Activated CD4-positive, alpha-beta T cell treated with anti-CD3 and anti-CD28 coated beads, Interleukin-2, amount 50 U/mL, for 16 hours (primary cell): ENCODE measurements at places on chromosomes 2 and 18.

DNA sequence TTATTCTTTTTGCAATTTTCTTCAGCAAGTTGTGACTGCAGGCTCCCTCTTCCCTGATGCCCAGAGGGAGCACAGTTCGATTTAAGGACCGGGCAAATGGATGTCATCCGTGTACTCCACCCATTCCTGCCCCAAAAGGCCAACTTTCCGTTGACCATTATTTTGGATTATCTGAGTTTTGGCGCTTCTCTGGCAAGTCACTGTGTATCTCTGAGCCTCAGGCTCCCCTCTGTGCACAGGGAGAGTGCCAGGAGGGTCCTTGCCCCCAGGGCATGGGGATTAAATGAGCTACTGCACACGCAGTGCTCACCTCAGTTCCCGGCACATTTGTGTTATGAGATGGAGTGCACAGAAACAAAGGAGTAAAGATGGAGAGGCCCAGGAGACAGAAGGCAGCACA is 41.4 kb upstream of the HDAC4 start:
- DNase-seq, result no peak

GRCh38 chr2:191217580-191217979 is 27.6 kb upstream of the MYO1B start:
- no peak for DNase-seq

- DNase-seq, result no peak
Observed at GRCh38 chr2:141522702-141523101, 608.1 kb downstream of the LRP1B start.

DNA sequence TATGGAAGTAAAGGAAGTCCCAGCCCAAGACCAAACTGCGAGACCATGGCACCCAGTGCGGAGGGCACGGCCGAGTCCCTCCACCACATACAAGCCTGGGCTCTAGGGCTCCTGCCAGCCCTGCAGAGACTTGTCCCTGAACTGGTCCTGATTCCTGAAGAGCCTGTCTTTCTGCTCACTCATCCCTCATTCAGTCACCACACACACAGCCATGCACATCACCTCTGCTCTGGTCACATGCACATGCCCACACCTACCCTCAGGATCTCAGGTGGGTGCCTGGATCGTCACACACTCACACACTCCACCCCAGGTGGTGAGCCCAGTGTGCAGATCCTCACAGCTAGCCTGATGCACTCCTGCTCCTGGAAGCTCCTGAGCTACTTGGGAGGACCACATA is 71.4 kb upstream of the LAPTM4A start:
- DNase-seq, result no peak

DNA sequence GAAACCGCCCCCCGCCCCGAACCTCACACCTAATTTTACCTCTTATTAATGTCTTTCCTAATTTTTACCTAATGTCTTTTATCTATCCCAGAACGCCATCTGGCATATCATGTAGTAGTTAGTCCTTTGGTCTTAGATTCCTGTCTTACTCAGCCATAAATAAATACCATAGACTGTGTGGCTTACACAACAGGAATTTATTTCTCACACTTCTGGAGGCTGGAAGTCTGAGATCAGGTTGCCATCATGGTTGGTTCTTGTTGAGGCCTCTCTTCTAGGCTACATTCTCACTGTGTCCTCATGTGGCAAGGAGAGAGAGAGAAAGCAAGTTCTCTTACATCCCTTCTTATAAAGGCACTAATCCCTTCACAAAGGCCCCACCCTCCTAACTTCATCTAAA is 46.8 kb downstream of the RHBDD1 start:
- DNase-seq, result no peak

DNA sequence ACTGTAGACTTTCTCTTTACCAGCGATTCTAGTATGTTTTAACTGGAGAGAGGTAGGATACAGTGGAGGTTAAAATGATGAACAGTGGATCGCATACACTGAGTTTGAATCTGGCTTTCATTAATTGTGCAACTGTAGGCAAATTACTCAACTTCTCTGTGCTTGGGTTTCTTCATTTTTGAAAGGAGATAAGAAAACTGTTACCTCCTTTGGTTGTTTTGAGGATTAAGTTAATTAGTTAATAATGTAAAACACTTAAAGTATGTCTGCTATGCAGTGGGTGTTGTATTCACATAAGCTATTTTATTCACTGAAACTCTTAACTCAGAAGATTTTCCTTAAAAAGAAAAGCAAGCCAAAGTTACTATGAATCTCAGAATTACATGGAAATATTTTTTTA is 111.8 kb upstream of the CYP20A1 start:
- DNase-seq, result no peak

DNA sequence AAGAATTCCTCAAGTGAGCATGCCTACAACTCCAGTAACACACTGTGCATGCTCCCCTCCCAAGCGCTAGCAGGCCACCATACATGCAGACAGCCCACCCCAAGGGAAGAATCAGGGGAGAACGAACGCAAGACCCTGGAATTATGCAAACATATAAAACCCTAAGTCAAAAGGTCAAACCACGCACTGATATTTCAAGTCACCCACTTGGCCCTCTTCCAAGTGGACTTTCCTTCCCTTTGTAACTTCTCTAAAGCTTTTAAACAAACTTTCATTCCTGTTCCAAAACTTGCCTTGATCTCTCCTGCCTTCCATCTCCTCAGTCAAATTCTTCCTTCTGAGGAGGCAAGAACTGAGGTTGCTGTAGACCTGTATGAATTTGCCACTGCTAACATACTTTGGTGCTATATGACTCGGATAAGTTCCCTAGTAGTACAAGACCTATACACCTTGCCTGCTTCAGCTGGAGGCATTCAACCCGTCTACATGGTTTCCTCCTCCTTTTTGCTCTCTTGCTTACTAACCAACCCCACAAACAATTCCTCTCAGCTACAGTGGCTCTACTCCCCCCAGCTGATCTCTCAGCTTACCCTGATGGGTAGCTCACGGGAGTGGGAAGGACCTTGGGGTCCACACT is 11.1 kb upstream of the RPIA start:
- no peak for DNase-seq

DNA sequence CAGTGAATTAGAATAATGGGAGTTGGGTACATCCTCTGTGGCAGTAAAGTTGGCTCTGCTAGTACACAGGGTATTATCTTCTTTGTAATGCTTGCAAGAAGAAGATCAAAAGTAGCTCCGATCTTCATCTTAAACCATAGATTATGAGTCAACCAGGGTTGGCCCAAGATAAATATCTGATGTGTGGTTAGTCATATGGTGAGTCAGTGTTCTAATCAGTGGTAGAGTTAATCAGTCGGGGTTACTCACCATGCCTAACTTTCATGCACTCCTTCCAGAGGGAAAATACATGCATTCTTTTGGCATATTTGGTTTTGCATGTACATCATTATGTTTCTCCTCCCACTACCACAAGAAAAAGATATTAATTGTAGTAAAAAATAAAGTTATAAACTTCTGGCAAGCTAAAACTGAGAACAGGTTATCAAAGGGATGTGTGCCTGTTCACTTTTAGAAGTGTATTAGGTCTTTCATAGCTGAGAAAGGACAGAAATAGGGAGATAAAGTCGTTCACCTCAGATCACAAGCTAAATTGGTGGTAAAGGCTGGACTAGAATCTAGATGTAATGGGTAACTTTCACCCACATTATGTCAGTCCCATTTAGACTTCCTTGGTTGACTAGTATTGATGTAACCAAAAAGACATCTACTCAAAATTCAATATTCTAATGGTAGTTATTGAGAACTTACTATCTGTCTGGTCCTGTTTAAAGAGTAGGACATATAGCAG is 684.4 kb downstream of the IRS1 start:
- peak; percentile 24 for DNase-seq

DNA sequence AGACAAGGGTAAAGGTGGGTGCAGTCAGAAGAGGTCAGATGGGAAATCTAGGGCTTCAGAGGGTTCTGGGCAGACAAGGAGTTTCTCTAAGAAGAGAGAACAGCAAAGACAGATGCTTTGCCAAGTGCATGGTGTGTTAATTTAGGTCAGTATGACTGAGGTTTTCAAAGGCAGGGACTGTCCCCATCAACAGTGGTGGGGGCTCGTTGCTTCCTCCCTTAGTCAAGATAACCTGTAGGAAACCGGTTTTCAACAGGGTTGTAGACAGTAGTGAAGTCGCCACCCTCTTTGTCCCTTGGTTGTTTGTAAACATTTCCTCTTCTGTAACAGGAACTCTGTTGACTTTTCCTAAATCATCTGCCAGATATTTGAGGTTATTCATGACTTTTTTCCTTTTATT is 11.6 kb downstream of the RAB12 start:
- no peak for DNase-seq

DNA sequence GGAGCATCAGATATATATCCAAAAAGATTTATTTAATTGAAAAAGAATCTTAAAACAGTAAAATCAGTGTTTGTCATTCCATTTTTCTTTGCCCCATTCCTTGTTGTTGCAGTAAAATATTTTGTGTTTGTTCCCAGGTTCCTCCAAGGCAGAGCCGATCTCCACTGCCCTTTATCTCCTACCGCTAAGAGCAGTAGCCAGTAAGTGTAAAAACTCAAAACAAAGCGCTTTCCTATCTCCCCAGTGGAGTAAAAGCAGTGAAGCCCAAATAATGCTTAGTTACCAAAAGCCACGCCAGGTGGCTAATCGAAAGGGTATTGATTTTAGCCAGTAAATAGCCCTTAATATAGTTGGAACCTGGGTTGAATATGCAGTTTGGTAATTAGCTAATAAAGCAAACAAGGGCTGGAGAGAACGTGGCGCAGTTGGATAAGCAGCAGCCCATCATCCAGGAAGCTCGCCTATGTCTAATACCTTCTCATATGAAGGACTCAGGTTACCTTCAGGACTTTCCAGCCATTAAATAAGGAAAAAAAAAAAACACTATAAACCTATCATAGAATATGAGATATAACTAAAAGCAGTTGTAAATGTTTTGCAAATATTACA is 12.4 kb upstream of the GPD2 start:
- DNase-seq, result no peak

DNA sequence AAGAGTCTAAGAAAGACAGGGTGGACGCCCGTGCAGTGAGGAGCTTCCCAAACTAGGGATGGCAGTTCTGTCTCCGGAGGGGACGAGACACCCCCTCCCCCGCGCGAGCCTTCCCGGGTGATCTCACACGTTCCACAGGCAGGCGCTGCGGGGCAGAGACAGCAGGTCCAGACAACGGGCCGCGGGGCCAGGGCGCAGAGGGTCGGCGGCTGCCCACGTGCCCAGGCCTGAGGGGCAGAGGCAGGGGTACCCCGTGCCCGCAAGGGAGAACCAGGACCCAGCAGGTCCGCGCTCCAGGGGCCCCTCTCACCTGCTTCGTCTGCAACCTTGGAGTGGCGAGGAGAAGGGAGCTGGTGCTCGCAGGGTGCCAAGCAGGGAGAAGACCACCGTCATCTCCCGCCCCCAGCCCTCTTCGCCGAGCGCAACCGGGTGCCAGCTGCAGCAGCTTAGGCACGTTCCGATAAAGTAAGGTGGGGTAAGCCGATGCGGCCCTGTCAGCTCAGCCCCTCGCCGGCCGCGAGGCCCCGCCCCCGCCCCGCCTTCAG is at the start of gene GPR155:
TSS of gene GPR155 (minus strand) at position 467 of the 545 bp plus-strand sequence. CDS start 5,073 bp downstream, outside the sequence.
- DNase-seq, result peak; percentile 35

DNA sequence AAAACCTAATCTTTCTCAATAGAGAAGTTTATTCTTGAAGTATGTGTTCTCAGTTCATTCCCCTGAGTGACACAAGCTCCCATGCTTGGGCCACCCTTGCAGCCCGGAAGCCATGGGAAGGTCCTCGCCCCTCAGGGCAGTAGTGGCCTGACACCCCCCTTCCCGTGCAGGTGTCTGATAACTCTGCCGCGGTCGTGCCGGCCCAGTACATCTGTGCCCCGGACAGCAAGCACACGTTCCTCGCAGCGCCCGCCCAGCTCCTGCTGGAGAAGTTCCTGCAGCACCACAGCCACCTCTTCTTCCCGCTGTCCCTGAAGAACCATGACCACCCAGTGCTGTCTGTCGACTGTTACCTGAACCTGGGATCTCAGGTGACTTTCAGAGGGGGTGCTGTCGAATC is 32.4 kb downstream of the NTSR2 start:
- no peak for DNase-seq

DNA sequence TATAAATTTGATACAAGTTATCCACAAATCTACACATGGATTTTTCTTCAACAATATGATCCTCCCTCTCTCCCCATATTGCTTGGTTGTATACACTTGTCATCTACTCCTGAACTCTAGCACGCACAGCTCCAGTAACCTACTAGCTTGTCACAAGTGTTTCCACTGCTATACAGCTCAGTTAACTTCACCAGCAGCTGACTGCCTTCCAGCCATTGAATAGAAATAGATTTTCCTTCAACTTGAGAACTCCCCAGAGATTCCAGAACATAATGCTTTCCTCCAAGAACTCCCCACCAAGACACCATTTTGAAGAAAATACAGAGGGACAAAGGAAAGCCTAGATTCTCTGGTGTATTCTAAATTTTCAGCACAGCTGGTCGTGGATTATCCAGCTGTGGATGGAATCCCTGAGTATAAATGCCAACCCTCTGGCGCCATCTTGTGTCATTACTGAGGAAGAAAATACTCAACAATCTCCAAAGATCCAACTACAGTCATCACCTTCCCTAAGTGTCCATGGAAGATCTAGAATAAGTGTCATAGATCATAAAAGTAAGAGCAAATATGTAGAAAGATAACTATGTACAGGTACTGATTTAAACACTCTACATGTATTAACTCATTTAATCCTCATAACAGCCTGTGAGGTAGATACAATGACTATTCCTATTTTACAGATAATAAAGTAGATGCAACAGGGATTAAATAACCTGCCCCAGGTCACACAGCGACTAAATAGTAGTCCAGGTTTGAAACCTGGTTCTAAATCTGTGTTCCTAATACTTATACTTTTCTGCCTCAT is 156.7 kb downstream of the ARHGAP28 start:
- peak; percentile 29 for DNase-seq

- no peak for DNase-seq
Observed at GRCh38 chr2:94994063-94994913, 31.2 kb upstream of the MAL start.

DNA sequence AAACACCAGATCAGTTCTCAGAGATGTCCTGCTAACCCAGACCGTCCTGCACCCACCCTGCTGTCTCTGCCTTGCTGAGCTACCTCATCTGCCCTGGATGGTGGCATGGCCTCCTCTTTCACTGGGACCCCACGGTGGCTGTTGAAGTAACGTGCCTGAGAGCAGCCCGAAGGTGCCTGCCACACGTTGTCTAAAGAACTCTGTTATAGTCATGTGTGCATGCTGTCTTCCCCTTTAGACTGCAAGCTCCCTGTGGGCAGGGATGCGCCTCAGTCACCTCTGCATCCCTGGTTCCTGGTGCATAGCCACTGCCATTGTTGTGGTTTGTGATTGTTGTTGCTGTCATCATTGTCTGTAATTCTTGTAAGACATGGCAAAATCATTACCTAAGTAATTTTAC is 235.9 kb downstream of the EIPR1 start:
- no peak for DNase-seq

- no peak for DNase-seq
Observed at GRCh38 chr2:53442783-53443182, 324.8 kb upstream of the CHAC2 start.

- DNase-seq, result no peak
Observed at GRCh38 chr2:140275427-140275826, 1495.2 kb upstream of the NXPH2 start.

DNA sequence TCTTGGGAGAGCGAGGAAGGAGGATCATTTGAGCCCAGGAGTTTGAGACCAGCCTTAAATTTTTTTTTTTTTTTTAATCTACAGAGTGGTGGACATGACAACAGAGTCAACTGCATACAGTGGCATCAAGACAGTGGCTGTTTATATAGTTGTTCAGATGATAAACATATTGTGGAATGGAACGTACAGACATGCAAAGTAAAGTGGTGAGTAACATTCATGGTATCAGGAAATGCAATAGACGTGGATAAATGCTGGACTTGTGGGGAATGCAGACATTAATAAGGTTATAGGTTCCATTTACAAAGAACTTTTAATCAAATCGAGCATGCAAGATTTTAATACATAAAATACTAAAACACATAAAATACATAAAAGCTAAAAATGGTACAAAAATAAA is 11.9 kb downstream of the WDR43 start:
- DNase-seq, result no peak
